ENCODE measurements at places on chromosomes 6 and 20. TPM values are rescaled to one million over a fixed set of nuclear protein-coding genes. Genes with fewer than 3 reads are reported as not detected.
A peak's percentile ranks its signal among the peaks of the same experiment; 100 is the strongest.

DNA sequence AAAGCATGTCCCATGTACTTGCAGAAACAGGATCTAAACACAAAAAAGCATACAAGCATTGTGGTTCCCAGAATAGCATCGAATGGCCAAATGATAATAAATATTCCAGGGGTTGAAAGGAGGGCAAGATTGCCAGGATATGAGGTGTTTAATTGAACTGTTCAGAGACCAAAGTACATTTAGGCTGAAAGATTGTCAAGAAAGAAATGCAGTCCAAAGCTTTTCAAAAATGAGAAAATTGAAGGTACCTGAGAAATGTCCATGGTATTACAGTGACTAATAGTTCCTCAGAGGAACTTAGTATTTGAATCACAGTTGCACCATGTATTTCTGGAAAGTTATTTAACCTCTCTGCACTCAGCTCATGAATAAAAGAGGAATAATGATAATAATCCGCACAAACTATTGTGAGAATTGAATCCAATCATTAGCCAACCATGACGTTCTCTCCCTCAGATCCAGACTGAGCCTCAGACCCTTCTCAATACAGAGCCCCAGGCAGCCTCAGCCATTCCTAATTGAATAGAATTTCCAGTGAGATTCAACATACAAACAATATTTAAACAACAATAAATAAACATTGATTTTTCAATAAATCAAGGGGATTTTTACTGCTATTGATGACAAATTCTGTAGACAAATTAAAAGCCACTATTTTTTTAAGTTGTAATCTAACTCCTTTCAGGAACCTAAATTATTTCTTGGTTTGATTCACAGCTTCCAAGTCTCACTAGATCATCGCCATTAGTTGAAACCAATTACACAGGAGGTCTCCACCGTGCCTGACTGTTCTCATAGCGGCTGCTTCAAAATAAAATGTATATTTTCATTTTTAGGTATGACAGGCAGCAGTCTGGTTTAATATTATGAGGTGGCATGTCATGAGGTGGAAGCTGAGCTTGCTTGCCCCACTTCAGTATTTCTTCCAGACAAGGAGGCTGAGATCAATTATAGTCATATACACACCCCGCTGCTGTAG, 144.3 kb upstream of the TENT5A start:
- no peak for DNase-seq

GRCh38 chr6:116397914-116398313, 27.2 kb downstream of the DSE start:
- DNase-seq, result no peak

The CCDC170 gene
- polyA plus RNA-seq, result 4.2 TPM

DNA sequence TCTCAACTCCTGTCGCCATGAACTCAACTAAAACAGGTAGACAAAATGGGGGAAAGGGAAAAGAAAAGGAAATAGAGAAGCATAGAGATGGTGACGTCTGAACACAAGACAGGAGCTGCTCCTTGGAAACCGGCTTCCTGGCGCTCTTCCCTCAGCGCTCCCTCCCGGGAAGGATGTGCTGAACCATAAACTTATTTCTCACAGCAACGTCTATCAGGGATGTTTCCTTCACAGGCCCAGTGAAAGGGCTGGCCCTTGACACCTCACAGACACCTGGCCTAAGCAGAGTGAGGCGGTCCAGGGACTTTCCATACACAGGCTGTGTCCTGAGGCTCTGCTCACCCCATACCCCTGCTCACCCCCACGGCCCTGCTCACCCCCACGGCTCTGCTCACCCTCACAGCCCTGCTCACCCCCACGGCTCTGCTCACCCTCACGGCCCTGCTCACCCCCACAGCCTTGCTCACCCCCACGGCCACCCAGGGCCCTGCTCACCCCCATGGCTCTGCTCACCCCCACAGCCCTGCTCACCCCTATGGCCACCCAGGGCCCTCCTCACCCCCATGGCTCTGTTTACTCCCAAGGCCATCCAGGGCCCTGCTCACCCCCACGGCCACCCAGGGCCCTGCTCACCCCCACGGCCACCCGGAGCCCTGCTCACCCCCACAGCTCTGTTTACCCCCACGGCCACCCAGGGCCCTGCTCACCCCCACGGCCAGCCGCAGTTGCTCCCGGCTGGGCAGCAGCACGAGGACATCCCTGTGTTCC, 653 bp downstream of the FRMD1 start:
- DNase-seq, result no peak

The AHI1 gene
- 20.8 TPM for polyA plus RNA-seq

DNA sequence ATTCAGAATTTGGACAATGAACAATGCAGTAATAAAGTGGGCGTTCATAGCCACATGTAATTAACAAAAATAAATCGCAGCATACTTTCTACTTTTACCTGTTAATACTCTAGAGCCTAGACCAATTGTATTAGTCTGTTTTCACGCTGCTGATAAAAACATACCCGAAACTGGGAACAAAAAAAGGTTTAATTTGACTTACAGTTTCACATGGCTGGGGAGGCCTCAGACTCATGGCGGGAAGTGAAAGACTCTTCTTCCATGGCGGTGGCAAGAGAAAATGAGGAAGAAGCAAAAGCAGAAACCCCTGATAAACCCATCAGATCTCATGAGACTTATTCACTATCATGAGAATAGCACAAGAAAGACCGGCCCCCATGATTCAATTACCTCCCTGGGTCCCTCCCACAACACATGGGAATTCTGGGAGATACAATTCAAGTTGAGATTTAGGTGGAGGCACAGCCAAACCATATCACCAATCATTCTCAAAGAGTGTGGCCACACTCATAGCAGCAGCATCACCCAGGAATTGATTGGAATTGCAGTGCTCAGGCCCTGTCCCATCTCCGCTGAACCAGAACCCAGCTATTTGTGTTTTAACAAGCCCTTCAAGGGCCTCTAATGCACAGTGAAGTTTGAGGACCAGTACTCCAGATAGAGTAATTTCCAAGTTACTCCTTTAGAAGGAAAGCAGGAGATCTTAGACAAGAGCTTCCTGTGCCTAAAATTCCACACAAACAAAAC, 650.0 kb downstream of the KIF16B start:
- no peak for DNase-seq

GRCh38 chr20:47031004-47031403, 136.4 kb downstream of the EYA2 start:
- no peak for DNase-seq

- DNase-seq, result no peak
Measured at GRCh38 chr20:4775322-4776078, 53.8 kb downstream of the PRND start.

The TFAP2C gene
- 0.18 TPM for polyA plus RNA-seq

DNA sequence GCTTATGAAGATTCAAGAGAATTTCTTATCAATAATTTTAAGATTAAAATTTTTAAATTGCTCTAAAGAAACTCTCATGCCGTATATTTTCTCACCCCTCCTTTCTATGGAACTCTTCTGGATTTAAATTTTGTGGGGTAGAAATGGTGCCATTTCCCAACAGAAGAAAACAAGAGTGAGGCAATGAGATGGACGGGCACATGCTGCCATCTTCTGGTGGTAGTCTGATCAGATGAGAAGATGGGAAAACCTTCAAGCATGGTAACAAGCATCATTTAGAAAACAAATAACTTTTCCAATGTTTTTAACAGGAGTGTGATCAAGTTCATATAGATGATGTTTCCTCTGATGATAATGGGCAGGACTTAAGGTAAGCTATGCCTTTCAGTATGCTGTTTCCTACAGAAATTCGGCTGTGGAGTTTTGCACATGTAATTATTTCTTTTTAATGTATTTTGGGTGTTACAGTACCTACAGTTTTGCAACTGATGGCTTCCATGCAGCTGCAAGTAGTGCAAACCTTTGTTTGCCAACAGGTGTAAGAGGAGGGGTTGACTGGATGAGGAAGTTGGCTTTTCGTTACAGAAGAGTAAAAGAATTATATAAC, 271.4 kb downstream of the EYA4 start:
- peak; percentile 36 for DNase-seq

- DNase-seq, result no peak
Measured at GRCh38 chr20:35909176-35909575, 45.1 kb downstream of the SCAND1 start.

- DNase-seq, result no peak
Measured at GRCh38 chr6:43478008-43478372, 620 bp downstream of the TJAP1 start.

The AFG1L gene
- 1.2 TPM for polyA plus RNA-seq

GRCh38 chr6:165915022-165915770, 252.2 kb upstream of the PDE10A start:
- DNase-seq, result no peak

The LRRC73 gene
- 0.30 TPM for polyA plus RNA-seq

DNA sequence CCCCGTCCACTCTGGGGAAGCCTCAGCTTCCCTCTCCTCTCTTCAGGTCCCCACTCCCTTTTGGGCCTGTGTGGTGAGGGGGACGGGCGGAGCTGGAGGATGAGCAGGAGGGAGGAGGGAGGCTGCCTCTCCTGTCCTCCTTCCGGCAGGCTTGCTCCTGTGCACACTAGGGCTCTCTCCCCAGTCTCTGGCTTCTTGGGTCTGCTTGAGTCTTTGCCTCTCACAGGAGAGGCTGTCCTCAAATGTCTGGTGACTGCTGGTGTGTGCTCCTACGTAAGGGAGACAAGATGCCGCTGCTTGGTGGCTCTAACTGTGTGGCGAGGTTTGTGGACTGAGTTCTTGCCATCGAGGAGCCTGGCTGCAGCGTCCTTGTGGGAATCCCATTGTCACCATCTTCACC, 8.8 kb upstream of the SMOC2 start:
- no peak for DNase-seq

DNA sequence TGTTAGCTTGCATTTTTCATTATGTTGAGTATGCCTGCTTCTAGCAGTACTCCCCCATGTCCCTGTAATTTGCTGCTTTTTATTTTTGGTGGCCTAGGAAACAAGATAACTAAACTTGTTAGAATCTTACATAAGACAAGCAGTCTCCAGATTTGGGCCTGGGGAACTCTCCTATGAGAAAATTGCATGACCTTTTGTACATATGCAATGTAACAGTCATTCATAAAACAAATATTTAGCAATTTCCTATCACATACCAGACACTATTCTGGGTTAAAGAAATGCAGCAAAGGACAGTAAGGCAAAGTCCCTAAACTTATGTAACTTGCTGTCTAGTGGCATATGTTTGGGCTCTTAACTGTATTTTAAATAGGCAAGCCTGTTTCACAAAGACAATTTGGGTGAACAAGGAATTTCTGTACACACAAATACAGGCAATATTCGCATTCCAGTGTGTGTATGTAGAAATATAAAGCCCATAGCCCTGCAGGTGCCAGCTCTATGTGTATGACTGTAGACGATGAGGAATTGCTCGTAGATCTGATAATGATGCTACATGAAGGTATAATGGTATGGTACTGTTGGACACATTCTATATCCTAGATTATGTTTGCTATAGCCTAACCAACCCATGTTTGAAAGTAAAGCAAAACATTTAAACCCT, 305.2 kb upstream of the CITED2 start:
- DNase-seq, result no peak

GRCh38 chr20:37602634-37603033, 75.0 kb upstream of the BLCAP start:
- no peak for DNase-seq

DNA sequence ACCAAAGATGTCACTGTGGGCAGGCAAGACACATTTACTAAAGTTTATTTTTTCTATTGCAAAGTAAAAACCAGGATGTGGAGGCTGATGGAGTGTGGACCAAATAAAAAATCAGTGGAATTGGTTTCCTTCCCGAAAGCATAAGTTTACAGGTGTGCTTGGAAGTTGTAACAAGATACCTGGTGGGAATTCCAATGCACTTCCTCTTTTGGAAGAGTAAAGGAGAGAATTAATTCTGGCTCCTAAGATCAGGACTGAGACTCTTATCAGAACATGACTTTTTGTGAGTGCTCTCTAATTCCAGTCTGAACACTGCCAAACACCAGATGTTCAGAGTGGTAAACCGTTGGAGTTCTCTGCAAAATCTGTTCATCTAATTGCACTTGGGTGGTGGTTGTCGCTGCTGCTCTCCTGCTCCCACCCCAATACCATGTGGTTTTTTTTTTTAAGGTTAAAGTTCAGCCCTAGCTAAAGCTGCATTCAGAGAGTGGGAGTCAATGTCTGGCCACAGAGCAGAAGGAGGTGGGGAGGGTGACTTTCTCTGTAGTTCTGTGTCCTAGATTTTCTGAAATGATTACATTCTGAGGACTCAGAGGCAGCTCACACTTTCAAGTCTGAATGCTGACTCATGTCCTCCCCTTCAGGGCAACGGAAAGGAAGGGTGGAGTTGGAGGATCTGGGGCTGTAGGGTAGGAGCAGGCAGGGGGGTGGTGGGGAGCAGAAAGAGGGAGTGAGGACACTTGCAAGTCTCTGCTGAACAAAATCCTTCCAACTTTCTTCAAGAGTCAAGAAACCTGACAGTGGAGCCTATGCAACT, 275.8 kb upstream of the PRDM1 start:
- no peak for DNase-seq

DNA sequence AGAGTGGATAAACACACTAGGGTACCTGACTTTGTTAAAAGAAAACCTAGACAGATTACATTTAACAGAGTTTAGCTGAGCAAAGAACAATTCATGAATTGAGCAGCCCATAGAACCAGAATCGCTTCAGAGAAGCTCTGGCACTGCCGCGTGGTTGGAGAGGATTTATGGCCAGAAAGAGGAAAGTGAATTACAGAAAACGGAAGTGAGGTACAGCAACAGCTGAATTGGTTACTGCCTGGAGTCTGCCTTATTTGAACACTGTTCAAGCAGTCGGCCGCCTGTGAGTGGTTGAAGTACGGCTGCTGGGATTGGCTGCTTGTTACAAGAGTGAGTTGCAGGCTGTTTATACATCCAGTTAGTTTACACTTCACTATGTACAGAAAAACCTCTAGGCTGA, 253.8 kb upstream of the CDYL start:
- no peak for DNase-seq

- DNase-seq, result no peak
Measured at GRCh38 chr6:24226541-24226940, 100.5 kb downstream of the NRSN1 start.

The SH3BGRL2 gene
- polyA plus RNA-seq, result 3.8 TPM

- no peak for DNase-seq
Measured at GRCh38 chr6:52098721-52099120, 11.3 kb upstream of the PKHD1 start.

The TFAP2A gene
- 0.15 TPM for polyA plus RNA-seq
